KBM-7 (cell line): ENCODE measurements at places on chromosomes 16 and 17.

- no peak for DNase-seq
Observed at GRCh38 chr16:4372001-4372577, 441 bp downstream of the VASN start.

DNA sequence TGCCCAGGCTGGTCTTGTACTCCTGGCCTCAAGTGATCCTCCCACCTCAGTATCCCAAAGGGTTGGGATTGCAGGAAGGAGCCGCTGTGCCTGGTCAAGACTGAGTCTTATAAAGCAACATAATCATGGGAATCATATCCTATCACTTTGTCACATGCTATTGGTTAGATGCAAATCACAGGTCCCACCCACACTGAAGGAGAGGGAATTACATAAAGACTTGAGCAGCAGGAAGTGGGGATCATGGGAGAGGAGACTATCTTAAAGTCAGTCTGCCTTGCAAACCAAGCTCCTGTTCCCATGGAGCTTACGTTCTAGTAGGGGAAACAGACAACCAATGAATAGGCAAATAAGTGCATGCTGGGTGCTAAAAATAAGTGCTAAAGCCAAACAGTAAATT lies 28.3 kb upstream of the TENT4B start:
- DNase-seq = no peak

- DNase-seq = no peak
Observed at GRCh38 chr16:474420-475122, 49.1 kb downstream of the RAB11FIP3 start.

DNA sequence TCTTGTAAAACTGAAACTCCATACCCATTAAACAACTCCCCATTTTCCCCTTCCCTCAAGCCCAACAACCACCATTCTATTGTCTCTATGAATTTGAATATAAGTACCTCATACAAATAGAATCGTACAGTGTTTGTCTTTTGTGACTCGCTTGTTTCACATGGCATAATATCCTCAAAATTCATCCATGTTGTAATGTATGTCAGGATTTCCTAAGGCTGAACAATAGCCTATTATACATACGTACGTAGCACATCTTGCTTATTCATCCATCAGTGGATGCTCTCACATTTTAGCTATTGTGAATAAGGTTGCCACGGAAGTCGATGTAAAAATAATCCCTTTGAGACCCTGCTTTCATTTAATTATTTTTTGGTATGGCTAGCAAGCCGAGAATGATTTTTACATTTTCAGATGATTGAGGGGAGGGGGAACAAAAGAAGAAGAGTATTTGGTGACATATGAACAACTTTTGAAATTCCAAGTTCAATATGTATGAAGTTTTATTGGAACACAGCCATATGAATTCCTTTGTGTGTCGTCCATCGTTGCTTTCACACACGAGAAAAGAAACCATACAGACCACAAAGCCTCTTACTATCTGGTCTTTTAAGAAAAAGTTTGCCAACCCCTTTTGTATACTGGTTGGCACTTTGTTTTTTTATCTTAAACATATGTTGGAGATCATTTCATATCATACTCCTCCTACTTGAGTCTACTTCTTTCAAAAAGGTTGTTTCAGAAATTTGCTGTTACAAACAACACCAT lies 371.2 kb downstream of the NPIPA8 start:
- DNase-seq = no peak

DNA sequence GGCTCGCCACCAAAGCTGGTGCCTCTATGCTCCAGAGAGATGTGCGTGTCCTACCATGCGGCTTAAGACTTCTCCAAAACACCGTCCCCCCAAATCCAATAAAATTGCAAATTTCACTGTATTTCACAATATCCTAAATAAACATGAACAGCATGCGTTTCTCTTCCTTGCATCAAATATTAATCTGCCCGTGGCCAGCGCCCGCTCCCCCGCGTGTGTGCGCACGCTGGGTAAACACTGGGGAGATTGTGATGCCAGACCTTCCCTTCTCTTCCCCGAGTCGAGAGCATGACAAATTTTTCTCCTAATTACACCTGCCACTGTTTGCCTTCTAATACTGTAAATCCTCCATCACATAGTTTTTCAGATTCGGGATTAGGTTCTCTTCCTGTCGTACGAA lies 148.1 kb downstream of the MRM1 start:
- DNase-seq = no peak

DNA sequence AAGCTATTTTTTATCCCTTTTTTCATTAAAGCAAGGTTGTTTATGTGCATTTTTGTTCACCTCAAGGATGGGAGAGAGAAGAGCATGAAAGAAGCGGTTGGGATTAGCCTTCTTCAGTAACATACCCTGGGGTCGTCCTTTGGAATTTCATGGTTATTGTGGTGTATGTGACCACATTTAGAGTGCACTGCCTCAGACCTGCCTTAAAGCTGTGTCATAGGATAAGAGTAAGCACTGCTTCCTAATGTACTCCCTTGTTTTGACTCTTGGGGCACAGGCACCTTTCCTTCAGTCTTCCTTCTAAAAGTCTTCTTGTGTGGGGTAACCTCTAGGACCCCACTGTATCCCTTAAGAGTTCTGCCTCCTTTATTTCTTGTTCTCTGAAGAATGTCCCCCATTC lies 28.9 kb downstream of the TNRC6A start:
- no peak for DNase-seq
